Epithelial cell of proximal tubule (primary cell): ENCODE measurements at places on chromosomes 2 and 18.

DNA sequence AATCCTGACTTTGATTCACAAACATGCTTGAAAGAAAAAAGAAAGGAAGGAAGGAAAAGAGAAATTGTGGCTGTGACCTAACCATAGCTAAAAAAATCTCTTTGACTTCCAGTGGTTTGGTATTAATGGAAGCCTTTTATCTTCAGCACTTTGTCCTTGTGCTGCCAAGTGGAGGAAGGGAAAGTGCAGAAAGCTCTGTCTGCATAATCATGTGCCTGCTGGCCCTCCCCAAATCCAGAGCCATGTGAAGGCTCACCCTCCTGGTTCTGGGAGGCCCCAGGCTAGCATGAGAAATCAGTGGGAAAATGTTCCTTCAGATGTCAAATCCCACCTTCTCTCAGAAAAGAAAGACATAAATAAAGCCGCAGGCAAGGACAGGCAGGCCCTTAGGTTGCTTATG lies 48.3 kb upstream of the BMPR2 start:
- DNase-seq, result no peak

DNA sequence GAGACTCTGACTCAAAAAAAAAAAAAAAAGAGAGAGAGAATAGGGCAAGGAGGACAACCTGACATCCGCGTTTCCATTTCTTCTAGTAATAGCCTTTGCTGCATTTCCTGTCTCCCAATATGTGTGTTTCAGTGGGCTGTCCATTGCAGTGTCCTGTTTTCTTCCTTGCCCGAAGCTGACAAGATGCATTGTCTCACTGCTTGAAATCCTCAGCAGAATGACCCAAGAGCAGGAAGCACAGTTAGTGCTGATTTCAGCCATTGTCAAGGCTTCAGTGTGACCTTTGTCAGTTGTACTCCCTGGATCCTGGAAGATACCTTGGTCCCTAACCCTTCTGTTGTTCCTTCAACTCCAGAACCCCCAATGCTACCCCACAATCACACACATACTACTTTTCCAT lies 71.2 kb downstream of the SLC16A14 start:
- no peak for DNase-seq

- DNase-seq, result no peak
Observed at GRCh38 chr2:17821080-17821479, 4.8 kb downstream of the MSGN1 start.

DNA sequence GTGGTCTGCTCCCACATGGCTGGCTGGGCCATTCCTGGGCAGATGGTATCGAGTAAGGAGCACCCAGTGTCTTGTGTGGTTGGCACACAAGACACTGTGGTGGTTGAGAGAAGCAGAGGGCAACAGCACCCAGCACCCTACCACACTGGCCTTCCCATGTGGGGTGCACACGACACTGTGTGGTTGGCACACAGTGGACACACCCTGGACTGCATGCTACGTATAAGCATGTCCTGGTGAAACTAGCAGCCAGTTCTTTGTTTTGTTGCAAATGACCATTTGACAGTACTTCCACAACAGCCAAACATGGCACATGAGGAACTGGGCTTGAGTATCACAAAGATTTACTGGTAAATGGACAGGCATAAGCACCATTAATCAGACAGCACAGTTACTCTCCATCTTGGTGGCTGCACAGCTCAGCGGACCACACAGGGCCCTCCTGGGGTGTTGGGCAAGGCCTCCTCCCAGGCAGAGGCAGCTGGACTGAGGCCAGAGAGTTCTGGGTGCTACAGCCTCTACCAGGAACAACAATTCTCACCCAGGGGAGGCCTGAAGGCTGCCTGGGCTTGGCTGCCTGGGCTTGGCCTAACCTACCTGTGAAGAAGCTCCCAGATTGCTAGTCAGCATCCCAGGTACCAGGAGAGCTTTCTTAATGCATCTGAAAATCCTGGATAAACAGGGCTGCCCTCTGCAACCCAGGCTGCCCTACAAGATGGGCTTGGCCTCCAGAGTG lies 59.3 kb upstream of the ALPP start:
- DNase-seq, result no peak

GRCh38 chr2:236642584-236643291 lies 73.1 kb downstream of the ACKR3 start:
- peak; percentile 74 for DNase-seq

DNA sequence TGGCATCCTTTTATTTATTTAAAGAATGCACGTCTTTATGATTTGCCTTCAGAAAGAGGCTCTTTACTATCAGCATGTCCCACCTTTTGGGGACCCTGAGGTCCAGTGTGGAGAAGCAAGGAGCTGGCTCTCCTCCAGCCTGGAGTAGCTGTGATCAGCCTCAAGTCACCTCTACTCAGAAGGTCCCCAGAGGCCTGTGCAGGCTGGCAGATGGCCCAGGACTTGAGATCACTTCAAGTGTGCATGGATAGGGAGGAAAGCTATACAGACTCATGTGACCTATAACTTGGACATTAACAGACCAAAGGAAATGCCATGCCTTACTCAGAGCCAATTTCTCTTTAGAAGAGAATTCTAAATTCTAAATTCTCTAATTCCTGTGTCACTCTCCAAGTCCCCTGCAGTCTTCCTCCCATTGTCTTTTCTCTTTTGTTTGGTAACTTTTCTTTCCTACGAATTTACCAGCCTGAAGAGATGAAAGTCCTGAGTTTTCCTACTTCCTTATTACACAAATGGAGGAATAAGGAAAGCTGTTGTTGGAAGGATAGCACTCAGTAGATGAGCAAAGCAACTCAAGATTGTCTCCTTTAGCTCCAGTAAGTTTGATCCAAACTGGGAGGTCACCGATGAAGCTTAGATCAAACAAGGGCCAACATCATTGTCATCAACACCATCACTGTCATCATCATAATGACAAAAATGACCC lies 163.9 kb downstream of the GFPT1 start:
- no peak for DNase-seq

GRCh38 chr2:184685999-184686841 lies 87.9 kb downstream of the ZNF804A start:
- DNase-seq, result peak; percentile 9

- DNase-seq, result no peak
Observed at GRCh38 chr2:75076088-75076487, 117.6 kb downstream of the POLE4 start.

DNA sequence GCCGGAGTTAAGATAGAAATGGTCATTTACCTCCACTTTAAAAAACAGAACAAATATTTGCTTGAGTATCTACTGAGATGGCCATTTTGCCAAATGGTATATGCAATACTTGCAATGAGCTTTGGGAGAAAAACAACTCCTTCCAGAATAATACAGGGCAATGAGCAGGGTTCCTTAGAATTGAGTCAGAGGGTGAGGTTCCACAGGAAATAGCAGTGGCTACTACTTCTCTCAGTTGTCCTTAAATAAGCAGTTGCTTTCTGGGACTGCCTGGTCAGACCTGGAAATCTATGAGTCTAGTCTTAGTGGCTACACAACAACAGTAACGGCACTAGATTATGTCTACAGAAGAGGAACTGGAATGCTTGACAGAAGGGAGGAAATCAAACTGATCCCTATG lies 80.9 kb upstream of the CCDC85A start:
- no peak for DNase-seq

GRCh38 chr18:2826581-2826980 lies 20.2 kb upstream of the EMILIN2 start:
- no peak for DNase-seq

GRCh38 chr2:20194097-20195015 lies 30.6 kb downstream of the SDC1 start:
- DNase-seq, result no peak

DNA sequence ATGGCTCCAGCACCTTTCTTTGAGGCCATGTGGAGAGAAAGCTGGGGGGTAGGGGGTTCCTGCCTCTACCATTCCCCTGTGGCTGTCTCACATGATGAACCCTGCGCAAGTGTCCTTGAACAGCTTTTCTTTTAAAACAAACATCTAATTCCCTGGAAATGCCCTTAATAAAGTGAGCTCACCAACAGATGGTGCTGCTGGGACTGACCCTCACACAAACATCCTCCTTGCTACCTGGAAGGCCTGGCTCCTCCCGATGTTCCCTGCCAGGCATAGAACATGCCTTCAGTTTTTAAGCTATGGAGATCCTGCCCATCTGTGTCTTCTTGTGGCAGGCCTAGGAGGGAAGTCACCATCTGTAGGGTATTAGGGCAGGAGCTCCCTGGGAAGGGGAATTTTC lies 60.7 kb upstream of the GATA6 start:
- no peak for DNase-seq

DNA sequence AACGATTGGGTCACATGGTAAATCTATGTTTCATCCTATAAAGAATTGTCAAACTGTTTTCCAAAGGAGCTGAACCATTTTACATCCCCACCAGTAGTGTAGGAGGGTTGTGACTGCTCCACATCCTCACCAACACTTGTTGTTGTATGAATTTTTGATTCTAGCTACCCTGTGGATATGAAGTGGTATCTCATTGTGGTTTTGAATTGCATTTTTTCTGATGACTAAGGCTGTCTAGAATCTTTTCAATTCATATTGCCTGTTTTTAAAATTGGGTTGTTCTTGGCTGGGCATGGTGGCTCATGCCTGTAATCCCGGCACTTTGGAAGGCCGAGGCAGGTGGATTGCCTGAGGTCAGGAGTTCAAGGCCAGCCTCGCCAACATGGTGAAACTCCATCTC lies 44.5 kb downstream of the TXNL1 start:
- no peak for DNase-seq

GRCh38 chr18:40676668-40677067 lies 1278.4 kb upstream of the PIK3C3 start:
- DNase-seq, result no peak

DNA sequence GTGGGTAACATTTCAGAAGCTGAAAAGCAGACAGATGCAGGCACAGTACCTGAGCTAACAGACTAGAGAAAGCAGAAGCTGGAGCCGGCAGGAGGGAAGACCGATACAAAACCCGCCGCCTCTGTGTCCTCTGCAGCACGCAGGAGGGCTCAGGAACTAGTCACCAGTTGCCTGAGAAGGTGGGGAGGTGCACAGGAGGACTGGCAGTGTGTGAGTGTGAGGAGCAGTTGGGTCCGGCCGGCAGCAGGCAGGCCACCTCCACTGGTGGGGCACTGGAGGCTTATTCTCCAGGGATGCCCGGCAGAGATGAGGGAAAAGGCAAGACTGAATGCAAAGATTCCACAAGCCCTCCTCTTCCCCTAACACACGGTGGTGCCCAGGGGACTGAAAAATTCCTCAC lies 18.2 kb downstream of the ERCC3 start:
- no peak for DNase-seq

DNA sequence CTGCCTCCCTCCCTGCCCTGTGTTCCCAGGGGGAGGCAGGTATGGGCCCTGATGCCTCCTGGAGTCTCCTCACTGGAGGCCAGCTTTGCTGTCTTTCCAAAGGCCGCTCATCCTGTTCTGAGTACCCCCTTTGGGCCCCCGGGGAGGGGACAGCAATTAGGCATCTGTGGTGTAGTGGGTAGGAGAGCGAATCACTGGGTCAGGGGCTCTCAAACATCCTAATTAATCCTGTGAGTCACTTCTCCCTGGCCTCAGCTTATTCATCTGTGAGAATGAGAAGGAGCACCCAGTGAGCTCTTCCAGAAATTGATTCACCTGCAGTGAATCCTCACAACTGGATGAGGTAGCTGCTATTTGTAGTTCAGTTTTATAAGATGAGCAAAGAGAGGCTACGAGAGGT lies 16.4 kb downstream of the TET3 start:
- DNase-seq, result no peak

DNA sequence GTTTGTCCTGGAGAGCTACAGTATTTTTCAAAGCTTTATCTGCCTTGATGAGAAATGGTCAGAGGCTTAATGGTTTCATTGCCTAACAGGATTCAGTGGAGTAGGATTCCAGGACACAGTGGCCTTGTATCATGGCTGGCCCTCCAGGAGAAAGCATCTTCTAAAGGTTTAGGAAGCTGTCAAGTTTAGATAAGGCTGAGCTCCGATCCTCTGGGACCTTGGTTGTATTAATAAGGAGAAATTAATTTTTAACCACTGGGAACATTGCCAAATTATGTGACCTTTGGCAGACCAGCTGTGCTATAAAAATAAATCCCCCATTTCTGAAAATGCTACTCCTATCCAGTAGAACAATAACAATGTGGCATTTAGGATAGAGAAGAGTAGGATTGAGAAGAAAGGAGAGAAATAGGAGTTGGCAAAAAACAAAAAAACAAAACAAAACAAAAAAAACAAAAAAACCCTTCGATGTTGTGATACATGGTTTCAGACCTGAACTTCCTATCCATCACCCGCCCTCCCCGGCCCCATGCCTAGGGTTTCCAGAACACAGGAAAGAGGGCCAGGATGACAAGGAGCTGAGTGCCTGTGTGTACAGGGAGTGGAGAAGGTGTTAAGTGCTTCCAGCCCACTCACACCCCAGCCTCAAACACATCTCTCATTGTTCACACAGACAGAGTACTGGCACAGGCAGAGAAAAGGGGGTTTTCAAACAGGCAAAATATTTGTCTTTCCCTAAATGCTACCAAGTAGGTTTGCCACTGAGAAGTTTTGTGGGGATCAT lies 6.3 kb downstream of the NRP2 start:
- DNase-seq, result no peak

GRCh38 chr2:27735263-27735904 lies 36.1 kb upstream of the MRPL33 start:
- no peak for DNase-seq

DNA sequence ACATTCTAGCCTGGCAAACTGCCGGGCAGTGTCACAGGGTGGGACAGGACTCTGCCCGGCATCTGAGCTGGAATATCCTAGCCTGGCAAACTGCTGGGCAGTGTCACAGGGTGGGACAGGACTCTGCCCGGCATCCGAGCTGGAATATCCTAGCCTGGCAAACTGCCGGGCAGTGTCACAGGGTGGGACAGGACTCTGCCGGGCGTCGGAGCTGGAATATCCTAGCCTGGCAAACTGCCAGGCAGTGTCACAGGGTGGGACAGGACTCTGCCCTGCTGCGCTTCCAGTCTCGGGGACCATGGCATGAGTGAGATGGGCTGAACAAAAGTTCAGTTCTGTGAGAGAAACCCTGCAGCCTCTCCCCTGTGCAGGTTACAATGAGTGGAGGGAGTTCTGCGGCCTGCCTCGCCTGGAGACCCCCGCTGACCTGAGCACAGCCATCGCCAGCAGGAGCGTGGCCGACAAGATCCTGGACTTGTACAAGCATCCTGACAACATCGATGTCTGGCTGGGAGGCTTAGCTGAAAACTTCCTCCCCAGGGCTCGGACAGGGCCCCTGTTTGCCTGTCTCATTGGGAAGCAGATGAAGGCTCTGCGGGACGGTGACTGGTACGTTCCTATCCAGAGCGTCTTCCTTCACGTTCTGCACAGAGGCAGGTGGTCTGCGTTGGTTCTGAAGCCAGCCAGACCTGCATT lies 80.3 kb downstream of the TPO start:
- no peak for DNase-seq

- DNase-seq, result no peak
Observed at GRCh38 chr18:60235164-60235563, 137.4 kb downstream of the MC4R start.

GRCh38 chr2:146305164-146305563 lies 1539.7 kb upstream of the ACVR2A start:
- no peak for DNase-seq

- DNase-seq, result no peak
Observed at GRCh38 chr2:201820383-201821007, 14.2 kb downstream of the CDK15 start.

- no peak for DNase-seq
Observed at GRCh38 chr2:168912901-168913369, 11.8 kb downstream of the G6PC2 start.

GRCh38 chr2:467543-467891 lies 179.6 kb upstream of the ALKAL2 start:
- DNase-seq, result no peak
